ENCODE measurements at places on chromosomes 5 and 9.

- no peak for DNase-seq
Measured at GRCh38 chr9:96302021-96302420, at the start of gene HSD17B3. HSD17B3 (minus strand) TSS chr9:96302176; CDS start chr9:96302104, 72 bp downstream.

DNA sequence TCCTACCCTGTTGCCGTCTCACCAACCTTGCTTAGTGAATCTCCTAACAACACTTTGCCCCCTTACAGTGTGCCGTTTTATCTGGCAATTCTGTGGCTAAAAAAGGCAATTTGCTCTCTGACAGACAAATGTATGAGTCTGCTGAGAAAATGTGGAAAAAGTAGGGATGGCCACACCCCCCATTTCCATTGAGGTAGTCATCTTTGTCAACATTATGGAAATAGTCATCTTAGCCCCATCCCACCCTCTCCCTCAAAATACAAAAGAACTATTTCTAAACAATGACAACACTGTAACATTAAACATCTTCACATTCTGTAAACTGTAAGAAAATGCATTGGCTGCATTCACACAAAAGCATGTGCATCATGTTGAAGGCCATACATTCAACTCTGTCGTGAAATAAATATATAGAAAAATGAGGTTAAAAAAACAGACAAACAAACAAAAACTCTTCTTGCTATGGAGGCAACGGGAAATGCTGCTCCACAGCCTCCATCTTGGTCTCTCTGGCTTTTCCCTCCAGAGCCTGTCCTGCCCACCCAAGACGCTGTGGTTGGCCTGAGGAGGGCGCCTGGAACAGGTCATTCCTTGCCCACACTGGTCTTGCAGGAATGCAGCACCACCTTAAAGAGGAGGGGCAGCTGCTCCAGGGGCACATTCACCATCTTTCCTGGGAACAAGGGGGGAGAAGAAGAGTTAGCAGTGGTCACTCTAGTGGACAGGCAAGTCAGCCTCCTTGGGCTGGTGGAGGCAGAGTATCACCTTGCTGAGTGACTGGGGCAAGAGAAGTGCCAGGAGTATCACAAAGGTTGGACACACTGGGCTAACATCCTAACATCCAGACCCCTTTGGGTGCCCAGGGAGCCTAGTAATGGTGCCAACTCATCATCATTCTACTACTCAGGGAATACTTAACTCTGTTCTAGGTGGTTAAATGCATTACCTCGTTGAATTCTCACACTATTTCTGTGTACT lies 15.2 kb upstream of the NR5A1 start:
- DNase-seq, result no peak

DNA sequence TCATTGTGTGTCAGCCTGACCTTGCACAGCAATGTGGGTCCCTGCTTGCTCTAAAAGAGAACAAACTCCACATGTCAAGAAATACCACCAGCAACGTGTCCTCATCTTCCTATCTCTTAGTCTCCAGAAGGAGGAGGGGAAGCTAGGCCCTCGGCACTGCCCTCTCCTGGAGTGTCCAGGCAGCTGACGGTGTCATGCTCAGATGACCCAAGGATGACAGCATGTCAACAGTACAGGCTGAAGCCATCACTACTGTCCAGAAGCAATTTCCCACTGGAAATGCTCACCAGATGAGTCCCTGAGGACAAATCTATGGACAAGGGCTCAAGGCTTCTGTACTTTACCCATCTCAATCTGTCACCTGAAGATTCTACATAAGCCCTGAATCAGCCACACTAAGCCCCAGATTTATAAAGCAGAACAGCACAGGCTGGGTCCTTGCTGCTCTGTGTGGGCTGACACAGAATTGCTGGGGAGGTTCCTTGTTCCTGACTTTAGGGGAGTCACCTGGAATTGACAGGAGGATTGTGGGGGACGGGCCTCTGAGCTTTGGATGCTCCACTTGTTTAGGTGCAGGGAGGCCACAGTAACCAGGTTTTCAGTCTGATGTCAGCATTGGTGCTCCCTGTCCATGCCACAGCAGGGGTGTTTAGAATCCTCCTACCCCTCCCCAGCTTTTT lies 210.2 kb downstream of the DAB2IP start:
- peak; percentile 54 for DNase-seq

GRCh38 chr9:127424676-127424999 lies 456 bp downstream of the ZNF79 start:
- DNase-seq, result no peak

- no peak for DNase-seq
Measured at GRCh38 chr5:54160329-54160728, 150.0 kb downstream of the ARL15 start.

- no peak for DNase-seq
Measured at GRCh38 chr5:28748446-28748845, 1710.1 kb upstream of the CDH9 start.

DNA sequence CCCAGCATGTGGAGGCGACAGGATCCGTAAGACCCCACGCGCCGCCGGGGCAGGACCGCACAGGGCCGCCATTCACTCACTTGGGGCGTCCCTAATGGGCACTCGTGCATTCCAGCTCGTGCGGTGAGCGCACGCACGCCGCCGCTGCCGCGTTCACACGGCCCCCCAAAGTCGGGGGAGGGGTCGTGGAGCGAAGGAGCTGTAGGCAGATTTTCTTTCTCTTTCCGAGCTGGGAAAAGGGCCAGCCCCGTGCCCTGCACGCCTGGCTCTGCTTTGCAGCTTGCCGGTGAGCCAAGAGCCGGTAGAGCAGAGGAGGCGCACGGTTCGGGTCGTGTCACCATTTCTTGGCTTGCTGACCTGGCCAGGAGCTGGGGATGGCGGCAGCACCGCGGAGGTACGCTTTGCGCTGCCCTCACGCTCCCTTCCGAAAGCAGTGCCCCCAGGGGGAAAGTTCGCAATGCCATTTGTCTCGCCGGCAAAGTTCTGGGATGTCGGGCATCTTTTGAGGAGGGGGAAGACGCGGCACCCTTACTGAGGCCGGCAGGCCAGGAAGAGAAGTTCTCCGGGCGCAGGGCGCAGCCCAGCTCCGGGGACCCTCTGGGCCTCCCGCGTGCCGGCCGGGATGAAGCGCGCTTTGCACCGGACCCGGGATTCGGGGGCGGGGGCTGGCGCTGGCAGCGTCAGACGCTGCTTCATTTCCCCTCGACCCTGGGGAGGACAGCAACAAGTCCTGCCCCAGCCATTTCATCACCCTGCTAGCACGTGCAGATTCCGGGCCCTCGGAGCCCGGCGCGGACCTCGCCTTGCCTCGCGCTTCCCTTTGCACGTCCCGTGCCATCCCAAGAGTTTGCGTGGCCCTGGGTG lies 898 bp downstream of the STC2 start:
- DNase-seq, result peak; percentile 77

- no peak for DNase-seq
Measured at GRCh38 chr5:95274011-95274410, 10.9 kb downstream of the MCTP1 start.
